Inflammatory macrophage treated with lipopolysaccharide for 4 hours (primary cell): ENCODE measurements at places on chromosomes 5 and 9.

DNA sequence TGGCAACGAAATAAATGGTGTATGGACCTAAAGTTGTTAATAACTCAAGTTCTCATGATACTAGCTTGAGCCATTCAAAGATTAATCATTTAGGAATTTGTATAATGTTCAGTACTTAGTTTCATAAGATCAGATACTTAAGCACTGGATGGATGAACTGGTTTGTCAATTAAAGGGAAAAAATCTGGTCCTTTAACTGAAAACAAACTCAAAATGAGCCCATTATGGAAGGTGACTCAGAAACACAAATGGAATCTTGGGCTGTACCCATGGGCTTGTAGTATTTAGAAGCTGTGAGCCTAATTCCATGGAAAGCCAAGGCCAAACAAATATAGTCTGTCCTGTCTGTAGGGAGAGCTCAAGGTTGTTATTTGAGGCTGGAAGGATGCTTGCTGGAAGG, 27.6 kb upstream of the ADRB2 start:
- no peak for DNase-seq

DNA sequence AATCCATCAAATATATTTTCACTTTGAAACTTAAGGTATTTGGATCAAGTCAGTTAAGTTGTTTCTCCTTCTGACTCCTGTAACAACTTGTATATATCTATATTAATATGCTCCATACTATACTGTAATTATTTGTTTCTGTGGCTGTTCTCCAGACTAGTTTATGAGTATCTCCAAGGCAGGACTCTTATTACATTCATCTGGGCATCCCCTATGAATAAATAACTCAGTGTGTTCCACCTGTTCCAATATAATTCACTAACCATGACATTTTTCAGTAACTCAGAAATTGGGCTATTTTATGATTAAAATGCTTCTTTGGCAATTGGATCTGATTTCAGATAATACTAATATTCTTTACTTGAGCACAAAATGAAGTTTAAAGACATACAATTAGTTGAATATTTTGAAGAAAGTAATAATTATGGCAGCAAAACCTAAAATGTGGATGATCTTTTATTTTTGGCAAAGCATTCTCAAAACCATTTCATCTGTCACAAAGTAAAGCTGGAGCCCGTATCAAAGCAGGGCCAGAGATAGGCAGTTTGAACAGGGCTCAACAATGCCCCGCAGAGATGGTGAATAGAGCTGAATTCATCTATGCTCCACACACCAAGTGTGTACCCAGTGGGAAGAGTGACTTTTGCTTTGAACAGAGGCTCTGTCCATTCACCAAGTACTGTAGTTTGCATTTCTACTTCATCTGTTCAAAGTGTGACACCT, 314.3 kb downstream of the PDE4D start:
- no peak for DNase-seq

GRCh38 chr9:134644725-134645606, 3.4 kb downstream of the COL5A1 start:
- DNase-seq: no peak

- DNase-seq: no peak
Measured at GRCh38 chr5:96207420-96207819, 225.6 kb downstream of the PCSK1 start.

DNA sequence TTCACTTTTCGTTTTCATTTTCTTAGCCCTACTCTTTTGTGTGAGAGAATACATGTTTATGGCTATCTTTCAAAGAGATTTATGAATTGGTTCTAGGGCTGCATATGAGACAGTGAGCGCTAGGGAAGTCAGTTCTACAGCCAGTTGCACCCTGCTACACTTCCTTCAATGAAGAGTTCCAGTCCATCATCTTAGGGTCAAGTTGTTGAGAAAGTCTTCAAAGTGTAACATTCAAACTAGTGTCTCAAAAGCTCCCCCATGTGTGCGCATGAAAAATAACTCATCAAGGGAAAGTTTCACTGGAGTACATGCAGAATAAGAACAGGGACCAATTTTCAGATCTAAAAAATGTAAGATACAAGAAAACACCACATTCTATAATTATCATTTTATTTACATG, 317.2 kb downstream of the DEPDC1B start:
- DNase-seq: peak; percentile 46

DNA sequence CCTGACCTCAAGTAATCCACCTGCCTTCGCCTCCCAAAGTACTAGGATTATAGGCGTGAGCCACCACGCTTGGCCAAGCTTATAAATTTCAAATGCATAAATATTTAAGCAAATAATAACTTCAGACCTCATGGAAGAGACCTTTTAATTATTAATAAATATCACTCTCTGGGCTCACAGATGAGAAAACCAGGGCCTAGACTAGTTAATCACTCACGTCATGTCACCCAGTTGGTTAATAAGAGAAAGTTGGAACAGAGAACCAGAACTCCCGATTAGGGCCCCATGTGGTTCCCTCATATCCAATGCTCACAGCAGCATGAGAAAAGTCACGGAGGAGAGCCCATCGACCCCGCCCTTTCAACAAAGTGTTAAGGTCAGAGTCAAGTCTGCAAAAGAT, 79.3 kb downstream of the EPB41L4A start:
- DNase-seq: no peak
